ENCODE measurements at places on chromosomes 3 and 15. TPM values are rescaled to one million over a fixed set of nuclear protein-coding genes. Genes with fewer than 3 reads are reported as not detected.

SMCO1 gene
- under 0.01 TPM for total RNA-seq

TKT gene
- 483 TPM for total RNA-seq

CSPG4 gene
- total RNA-seq, result 86.8 TPM

DNAJA4 gene
- total RNA-seq, result 4.3 TPM

DNA sequence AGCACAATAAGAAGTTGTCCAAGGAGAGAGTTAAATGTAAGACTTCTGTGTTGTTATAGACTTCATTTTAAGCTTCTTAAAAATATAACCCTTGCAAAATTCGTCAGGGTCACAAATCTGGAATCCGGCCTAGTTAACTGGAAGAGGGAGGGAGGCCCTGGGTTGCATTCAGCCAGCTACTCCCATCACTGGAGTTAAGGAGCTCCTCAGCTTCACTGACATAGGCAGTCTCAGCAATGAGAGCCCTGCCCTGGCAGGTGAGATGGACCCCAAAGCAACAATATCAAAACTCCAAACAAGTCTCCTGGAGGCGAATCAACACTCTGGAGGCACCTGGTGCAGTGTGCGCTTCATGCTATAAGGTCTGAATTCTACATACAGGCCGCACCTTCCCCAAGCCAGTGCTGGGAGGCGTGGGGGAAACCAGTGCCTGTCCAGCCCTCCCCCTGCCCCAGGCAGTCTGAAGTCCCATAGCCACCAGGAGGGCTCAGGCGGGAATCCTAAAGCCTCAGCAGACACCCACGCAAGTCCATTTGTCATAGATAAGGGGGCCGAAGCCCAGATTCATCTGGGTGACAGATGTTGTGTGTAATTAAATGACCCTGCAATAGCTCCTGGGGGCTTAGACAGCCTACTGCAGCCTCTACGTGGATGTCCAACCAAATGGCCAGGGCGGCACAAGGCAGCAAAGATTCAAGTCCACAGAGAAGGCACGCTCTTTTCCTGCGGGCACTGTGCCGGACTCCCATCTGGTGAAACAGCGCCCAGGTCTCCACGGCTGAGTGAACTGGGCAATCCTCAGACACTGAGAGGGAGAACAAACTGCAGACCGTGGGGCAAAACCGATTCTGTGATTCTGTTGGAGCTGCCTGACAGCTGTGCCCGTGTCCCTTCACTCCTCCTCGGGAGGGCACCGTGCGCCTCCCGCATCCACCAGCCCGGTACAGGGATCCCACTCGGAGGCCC, 64.9 kb downstream of the ATP10A start:
- no peak for DNase-seq

DNA sequence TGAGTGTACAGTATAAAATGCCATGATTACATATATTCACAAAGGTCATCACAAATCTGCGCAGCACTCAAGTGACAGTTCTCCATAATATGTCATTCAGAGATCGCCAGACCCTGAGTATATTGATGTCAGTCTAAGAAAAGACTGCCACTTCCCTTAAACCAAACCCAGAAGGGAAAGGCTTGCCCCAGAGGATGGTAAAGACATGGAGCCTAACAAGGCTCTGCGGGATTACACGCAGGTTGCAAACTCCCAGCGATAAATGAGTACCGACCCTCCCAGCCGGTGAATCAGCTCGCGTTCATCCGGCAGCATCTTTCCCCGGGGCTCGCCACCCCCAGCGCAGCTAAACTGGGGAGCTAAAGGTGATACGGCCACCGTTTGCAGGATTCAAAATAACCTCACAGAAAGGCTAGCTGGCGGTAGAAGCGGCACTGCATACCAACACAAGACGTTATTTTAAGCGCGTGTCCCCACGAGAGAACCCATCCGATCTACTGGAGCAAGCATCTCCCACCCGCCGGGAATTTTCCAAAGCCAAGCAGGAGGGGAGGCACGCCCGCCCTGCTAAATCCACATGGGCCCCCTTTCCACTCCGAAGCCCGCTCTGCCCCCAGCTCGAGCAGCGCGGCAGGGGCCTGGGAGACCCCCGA, 643 bp downstream of the MYO5A start:
- no peak for DNase-seq

DNA sequence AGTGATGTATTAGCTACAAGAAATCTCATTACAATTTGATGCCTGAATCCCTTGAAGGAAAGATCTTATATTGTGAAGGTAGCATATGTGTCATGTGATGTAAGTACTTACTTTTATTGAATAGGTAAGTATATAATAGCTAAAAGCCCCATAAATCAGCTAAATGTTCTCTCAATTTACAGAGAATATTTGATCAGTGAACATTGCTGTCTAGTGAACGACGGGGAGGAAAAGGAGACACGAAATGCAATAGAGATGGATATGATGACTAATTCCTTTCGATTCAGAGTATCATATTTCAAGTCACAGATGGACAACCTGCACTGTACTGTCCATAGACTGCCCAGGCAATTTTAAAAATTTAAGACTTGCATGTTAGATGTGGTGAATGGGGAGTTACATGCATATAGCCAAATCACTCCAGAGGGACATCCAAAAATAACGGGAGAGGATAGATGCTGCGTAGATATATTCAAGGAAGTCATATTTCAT, 462.1 kb upstream of the CDIN1 start:
- DNase-seq, result no peak

DNA sequence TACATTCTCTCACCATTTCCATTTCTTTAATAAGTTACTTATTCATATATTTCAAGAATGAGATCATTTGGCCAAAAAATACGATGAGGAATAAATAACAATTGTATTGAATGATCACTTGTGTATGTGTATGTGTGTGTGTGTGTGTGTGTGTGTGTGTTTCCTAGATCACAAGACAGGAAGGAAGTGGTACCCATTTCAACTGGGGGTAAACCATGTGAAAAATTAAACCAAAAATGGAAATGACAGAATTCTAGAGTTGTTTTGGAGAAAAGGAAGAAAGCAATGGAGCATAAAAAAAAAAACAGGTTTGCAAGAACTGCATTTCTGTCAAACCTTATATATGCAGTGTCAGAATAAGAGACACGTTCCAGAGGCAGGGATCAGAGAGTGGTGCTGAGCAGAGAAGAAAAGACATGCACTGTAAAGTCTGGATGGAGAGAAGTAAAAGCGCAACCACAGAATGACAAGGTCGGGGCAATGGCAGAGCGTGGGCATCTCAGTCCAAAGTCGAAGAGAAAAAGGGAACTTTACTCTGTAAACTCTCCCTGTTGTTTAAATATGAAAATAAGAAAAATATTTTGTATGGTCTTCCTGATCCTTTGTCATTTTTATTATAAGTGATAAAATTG, 75.5 kb downstream of the PEX5L start:
- DNase-seq, result no peak

GRCh38 chr3:36874424-36874823, 70.4 kb downstream of the TRANK1 start:
- DNase-seq, result no peak

DNA sequence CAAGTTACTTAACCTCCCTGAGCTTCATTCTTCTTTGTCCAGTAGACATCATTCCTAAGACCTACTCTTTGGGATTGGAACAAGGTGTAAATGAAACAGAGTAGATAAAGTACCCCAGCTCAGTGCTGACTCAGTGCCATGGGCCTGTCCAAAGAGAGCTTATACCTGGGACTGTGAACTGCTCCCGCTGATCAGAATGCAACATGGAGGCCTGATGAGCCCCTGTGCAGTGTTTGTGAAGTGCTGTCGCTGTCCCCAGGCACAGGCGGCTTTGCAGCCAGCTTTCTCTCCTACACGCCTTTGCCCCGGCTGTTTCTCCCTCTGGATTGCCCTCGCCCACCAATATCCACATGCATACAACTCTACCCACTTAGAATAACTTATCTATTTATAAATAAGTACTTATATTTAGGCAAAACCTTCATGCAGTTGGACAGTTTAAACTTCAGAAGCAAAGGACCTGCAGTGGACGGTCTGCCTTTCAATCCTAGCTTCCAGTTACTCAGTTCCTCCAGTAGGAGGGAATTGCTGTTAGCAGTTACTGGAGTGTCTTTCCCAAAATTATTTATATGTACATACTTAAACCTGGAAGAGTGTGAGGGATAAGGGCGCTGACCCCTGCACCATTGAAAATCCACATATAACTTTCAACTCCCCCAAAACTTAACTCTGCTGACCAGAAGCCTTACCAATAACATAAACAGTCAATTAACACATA, 80.0 kb downstream of the CORO2B start:
- DNase-seq, result no peak

GRCh38 chr15:42619656-42620371, 44.4 kb downstream of the STARD9 start:
- no peak for DNase-seq

GRCh38 chr3:113731694-113732093, 14.4 kb downstream of the NAA50 start:
- DNase-seq, result no peak

DNA sequence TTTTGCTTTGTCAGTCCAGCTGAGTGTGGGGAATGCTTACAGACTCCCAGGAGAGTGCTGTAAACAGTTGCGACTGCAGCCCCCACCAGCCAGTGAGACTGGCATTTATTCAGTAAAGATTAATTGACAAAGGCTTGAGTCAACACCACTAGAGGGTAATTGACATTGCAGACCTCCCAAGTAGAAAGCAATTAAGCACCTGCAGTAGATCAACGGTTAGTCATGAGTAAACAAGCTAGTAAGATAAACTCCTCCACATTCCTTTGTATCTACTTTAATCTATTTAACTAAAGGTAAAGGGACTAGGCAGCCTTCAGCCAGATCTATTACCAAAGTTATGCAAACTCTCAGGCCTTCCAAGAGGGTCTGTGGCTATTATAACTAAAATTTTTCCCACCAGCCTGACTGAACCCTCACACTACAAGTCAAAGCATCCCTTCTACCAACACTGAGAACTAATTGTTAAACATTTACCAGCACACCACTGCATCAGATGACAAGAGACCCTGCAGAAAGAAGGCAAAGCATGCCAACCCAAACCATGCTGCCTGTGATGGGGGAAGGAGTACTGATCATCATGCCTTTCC, 30.5 kb upstream of the GALNT15 start:
- no peak for DNase-seq

- peak; percentile 90 for DNase-seq
Observed at GRCh38 chr3:156483426-156483825, 71.5 kb downstream of the SSR3 start.

DNA sequence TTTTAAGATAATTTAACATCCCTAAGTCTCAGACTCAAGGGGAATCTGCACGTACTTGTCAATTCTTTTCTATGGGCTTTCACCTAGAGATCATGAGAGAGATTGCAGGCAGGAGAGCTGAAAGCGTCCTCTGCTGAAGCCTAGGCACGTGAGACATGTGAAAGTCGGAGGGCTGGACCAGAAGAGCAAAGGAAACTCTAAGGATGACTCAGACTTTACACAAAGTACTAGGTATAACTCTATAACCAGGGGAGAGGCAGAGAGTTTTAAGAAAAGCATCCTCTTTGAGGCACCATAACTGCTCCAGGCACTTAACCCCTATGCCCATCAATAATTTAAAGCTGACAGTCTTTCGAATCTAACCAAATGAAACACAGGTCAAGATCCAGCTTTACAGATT, 436.6 kb downstream of the VGLL3 start:
- no peak for DNase-seq

DNA sequence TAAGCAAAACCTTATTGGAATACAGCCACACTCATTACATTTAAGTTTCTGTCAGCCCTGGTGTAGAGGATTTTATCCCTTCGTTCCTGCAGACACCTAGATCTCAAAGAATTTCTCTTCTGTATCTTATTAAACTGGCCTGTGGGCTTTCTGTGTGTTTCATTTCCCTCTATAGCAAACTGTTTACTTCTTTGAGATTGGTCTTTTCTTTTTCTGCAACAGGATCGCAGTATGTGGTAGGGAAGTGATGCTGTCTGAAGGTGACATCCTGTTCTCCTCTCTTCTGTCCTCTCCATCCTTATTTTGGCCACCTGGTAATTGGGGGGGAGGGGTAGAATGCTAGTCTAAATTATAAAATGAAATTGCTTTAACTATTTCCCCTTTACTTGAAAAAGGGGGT, 25.5 kb downstream of the ATP1B3 start:
- DNase-seq, result no peak

- no peak for DNase-seq
Observed at GRCh38 chr3:100912976-100913545, 80.2 kb downstream of the ABI3BP start.

- DNase-seq, result no peak
Observed at GRCh38 chr3:13465236-13465873, 14.8 kb upstream of the HDAC11 start.

DNA sequence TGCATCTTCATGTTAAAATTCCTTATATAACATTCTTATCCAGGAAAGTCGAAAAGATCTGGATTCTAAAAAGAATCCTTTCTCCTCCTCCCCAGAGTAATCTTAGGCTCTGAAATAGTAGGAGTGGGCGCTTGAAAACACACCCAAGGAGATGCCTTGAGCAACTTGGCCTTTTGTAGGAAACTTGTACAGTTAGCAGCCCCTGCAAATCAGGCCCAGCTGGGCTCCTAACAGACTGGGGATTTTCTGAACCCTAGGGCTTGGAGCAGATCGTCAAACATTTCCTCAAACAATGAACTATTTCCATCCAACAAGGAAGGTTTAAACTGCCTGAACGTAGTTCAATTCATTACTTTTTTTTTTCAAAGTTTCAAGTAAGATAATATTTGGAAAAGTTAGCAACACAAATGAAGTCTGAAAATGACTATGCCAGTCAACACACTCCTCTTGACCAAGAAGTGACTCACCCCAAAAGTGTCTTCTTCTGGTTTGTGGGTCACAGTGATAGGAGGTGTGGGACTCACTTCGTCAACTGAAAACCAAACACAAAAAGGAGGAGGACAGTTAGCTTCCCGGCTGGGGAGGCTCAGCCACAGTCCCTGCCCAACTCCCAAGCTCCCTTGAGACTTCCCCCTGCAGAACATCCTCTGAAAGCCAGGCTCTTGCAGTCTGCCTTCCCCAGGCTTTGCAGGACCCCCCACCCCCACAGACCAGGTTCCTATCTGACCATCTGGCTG, 129.7 kb downstream of the NTRK3 start:
- no peak for DNase-seq

DNA sequence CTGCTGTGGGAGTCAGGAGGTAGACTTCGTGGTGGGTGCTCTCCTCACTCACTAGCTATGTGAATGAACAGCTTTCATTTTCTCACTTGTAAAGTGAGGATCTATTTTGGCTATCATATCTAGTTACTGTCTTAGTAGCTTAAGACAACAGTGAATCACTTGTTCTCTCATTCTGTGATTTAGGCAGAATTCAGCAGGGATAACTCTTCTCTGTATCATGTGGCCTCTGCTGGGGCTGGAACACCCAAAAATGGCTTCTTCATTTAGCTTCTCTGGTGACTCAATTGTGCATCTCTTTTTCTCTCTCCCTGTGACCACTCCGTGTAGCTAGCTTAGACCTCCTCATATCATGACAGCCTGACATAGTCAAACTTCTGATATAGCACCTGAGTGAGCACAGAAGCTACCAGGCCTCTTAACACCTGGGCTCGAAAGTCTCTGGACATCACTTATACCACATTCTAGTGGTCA, 68.4 kb downstream of the BFSP2 start:
- no peak for DNase-seq
